ENCODE measurements at places on chromosomes 16 and 17.

DNA sequence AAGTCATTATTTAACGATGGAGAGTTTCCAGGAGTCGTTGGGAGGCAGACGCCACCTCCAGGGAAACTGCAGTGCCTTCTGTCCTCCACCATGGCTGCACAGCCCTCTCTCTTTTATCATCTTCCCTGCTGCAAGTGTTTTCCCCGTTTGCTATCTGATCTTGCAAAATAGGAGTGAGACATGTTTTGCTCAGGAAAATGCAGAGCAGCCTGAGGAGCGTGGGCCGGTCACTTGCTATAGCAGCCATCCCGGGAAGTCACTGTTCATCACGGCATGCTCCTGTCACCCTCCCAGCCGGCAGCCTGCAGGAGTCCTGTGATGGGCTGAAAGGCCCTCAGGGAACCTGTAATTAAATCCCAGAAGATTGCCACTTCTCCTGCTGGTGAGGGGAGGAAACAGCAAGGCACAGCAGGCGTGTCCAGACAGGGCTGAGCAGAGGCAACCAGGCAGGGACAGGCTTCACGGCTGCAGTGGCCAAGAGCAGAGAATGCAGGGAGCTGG, 143.1 kb downstream of the GSG1L start:
- DNase-seq: no peak

DNA sequence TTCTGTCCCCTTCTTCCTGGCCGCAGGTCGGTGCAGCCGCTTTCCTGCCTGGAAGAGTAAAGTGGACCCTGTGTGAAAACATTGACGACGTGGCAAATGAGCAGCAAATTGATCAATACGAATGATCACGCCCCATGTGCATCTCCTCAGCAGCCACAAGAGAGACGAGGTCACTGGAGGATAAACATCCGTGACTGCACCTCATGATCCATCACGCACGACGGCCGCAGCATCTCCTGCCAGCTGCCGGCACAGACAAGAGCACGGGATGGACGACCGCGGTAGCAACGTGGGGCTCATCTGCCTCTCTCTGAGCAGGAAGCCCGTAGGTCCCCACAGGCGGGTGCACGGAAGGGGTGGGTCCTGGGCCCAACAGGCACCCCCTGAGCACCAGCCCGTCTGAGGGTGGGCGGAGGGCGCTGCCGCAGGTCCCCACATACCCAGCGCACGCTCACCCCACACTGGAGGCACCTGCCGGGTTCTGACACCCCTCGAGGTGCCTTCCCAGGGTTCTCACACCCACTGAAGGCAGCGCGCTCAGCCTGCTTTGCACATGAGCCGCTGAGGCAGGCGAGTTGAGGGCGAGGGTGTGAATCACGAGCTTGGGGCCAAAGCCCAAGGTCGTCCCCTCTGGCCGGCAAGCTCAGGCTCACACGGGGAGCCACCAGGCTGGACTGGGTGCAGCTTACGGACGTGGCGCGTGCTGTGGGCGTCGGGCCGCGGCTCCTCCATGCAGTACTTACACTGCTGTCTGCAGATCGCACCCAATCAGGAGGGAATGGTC, 12.3 kb upstream of the CDH15 start:
- DNase-seq: no peak

DNA sequence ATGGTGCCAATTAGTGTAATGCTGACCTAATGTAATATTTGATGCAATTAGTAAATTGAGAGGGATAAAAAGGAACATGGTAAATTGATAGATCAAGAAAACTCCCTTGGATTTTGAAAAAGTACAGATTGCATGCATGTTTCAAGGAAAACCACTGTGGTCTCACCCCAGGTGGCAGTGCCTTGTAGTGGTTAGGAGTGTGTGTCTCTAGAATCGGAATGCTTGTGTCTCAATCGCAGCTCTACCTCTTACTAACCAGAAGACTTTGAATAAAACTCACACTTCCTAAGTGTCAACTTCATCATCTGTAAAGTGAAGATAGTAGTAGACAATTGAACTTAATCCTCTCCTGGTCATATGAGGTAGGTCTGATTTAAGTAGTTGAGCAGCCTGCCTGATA, 128.9 kb upstream of the GOT2 start:
- DNase-seq: no peak

DNA sequence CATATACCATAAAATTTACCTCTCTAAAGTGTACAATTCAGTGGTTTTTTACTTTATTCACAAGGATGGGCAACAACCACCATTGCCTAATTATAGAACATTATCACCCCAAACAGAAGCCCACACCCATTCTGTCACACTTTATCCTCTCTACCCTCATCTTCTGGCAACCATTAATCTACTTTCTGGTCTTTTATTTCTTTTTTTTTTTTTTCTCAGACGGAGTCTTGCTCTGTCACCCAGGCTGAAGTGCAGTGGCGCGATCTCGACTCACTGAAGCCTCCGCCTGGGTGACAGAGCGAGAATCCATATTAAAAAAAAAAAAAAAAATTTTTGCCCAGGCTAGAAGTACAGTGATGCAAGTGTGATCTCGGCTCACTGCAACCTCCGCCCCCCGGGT, 90.7 kb upstream of the CLEC18B start:
- DNase-seq: no peak

GRCh38 chr17:57045868-57046704, 39.0 kb upstream of the AKAP1 start:
- DNase-seq: peak; percentile 44

- DNase-seq: no peak
These were observed 46.6 kb upstream of the TANC2 start for GRCh38 chr17:62919388-62919787.

- DNase-seq: peak; percentile 74
These were observed 15.4 kb upstream of the CTCF start for GRCh38 chr16:67546761-67547422.

GRCh38 chr16:23950898-23951297, 115.1 kb downstream of the PRKCB start:
- peak; percentile 67 for DNase-seq

DNA sequence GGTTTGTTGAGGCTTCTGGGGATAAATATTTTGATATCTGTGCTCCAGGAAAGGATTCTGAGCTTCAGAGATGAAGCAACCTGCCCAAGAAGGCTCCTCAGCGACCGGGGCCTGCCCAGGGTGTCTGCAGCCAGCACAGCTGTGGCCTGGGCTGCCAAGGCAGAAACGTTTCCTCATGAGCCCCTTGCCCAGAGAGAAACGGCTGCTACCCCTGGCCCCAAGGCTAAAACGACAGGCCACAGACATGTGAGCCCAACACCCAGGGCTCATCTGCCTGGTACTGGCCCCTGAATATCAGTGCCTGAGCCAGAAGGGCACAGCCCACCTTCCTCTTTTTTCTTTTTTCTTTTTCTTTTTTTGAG, 45.4 kb upstream of the RASD1 start:
- DNase-seq: no peak

GRCh38 chr16:72590151-72590937, 418.4 kb upstream of the PMFBP1 start:
- DNase-seq: no peak

- DNase-seq: no peak
These were observed 35.9 kb downstream of the TMEM11 start for GRCh38 chr17:21177854-21178600.

DNA sequence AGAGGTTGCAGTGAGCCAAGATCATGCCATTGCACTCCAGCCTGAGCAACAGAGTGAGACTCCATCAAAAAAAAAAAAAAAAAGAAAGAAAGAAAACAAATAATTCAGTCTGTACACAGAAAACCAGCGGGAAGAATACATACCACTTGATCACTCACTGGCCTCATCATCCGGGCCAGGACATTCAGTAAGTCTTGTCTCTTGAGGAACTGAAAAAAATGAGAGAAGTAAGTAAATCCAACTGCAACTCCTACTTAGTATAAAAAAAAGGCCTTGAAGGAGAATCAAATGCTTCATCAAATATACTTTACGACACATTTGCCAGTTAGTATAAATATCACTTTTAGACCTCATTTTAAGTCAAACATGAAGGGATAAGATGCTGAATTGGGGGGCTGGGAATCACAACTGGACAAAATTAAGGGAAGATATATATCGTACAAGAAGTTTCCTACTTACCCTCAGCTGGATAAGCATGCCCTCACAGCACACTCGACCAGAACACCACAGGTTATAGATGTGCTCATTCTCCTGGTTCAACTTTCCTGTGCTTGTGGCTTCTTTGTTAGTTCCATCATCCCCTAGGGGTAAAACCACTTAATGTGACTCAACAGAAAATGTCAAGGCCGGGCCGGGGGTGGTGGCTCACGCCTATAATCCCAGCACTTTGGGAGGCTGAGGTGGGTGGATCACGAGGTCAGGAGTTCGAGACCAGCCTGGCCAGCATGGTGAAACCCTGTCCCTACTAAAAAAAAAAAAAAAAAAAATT, 12.4 kb downstream of the CCDC47 start:
- no peak for DNase-seq

DNA sequence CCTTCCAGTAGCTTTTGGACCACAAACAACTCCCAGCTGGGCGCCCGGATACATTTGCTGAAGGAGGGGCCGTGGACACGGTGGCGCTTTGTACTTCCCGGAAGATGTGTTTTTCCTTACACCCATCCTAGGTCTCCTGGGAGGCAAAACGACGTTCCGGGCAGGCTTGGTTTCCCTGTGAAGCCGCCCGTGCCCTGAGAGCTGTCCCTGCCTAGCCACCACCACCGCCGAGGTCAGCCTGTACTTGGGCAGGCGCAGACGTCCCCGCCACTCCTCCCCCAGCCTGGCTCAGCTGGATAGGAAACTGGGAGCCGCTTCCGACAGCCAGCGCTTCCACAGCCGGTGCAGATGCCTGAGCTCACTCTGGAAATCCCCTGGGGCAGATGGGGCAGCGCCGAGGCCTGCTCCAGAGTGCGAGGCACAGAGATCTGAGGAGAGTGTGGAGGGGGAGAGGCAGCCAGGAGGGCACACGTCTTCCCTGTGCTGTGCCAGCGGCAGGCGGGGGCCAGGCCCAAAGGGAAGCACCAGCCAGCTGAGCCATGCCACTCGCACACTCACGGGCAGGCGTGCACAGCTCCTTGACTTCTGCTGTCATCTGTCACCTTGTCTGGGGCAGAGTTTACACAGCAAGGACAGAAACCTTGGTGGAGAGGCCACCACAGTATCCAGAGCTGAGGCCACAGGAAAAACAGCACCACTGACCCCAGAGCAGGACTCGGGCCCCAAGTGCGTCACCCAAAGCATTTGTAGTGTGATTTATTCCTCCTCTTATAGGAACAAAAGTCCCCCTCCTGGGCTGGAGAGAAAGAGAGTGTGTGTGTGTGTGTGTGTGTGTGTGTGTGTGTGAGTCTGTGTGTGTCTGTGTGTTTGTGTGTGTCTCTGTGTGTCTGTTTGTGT, 3.0 kb downstream of the RHBDF2 start:
- DNase-seq: no peak

DNA sequence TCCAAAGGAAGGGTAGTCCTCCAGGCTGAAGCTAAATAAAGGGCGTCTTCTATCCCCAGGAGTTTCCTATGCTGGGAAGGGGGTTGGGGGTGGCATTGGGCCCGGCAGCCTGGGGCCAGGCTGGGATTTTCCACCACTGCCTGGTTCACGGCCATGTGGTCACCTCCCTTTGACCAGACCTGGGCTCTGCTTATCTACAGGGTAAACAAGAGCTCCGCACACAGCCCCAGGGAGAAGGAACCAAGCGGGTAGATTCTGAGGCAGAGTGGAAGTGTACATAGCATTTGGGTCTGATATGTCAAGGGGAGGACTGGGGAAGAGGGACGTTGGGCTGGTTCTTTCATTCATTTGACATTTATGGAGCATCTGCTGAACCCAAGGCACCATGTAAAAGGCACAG, 27.2 kb upstream of the TMEM220 start:
- no peak for DNase-seq

GRCh38 chr16:64196444-64196843, 925.4 kb downstream of the CDH11 start:
- DNase-seq: no peak

DNA sequence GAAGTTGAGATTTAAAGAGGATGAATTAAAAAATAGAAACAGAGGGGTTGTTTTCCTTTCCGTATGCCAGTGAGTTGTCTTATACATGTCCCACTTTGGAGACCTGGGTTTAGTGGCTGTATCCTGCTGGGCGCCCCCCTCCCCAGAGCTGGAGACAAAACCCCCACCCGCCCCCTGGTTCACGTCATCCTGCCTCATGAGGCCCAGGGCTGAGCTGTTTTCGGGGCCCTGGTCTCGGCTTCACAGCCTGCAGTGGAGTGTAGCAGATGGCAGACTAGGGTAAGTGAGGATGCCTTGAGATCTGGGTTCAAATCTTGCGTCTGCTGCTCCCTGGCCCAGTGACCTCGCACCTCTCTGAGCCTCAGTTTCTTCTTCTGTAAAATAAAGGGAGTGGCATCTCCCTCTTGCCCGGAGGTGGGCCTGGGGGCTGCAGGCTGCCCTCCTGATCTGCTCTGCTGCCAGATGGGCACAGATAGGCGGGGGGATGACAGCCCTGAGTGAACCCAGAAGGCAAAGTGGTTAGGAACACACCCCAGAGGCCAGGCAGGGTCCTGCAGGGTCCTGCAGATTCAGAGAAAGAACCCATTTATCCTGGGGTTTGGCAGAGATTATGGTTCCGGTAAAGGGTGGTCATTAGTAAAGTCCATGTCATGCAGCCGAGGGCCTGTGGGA, 45.1 kb downstream of the SOCS3 start:
- DNase-seq: no peak

DNA sequence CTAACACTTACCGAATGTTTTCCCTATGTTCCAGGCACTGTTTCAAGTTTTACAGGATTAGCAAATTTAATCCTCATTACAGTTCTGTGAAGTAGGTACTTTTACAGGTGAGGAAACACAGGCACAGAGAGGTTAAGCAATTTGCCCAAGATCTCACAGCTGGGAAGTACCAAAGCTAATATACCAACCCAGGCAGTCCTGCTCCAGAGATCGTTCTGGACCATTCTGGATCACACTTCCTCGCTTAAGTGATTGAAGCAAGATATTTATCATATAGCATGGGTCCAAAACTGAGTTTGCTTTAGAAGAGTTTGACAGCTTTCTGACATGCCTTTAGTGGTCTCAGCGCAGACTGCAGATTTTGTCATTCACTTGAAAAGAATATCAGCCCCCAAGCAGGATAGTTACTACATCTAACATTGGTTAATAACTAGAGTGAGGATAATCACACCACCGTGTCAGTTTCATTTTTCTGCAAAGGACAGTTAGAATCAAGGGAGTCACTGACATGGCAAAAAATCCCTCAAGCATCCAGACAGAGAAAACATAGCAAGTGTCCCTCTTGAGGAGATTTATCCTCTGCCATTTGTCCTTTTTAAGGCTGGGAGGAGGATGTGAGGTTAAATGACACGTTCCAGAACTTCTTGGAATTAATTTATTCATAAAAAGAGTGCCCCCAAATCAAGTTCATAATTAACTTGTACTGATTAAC, 5.1 kb downstream of the HS3ST3B1 start:
- DNase-seq: no peak

GRCh38 chr17:30396129-30396528, 17.4 kb downstream of the CPD start:
- no peak for DNase-seq

All from activated CD4-positive, alpha-beta T cell treated with anti-CD3 and anti-CD28 coated beads, Interleukin-2, amount 50 U/mL, for 16 hours (primary cell).